ENCODE measurements at places on chromosomes 2 and 18.
A peak's percentile ranks its signal among the peaks of the same experiment; 100 is the strongest.

DNA sequence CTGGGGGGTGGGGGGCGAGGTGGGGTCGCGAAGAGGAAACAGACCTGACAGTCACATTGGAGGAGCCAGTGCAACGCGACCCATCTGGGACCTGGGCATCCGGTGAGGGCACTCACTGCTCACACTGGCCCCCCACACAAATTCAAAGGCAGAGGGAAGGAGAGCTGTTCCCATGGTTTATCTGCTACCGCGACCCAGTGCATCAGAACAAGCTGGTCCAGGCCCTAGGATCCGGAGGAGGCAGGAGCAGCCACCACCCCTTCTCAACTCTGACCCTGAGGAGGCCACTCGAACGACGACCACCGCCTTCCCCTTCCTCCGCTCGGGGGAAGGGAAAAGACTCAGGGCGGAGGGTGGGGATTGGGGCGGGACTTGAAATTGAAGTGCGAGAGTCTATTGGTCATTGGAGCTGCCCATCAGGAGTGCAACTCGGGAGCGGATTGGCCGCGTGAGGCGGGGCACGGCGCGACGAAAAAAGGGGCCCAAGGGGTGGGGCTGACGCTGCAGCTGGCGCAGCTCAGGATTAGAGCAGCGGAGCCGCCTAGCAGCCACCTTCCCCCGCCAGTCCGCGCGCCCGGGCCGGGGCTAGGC is at the start of gene CDK5R2:
Gene CDK5R2 (plus strand): TSS at position 526 of the 591 bp plus-strand sequence. CDS start 155 bp downstream, outside the sequence.
- peak; percentile 72 for DNase-seq

GRCh38 chr2:238160206-238161129 is 1.7 kb downstream of the ERFE start:
- no peak for DNase-seq

DNA sequence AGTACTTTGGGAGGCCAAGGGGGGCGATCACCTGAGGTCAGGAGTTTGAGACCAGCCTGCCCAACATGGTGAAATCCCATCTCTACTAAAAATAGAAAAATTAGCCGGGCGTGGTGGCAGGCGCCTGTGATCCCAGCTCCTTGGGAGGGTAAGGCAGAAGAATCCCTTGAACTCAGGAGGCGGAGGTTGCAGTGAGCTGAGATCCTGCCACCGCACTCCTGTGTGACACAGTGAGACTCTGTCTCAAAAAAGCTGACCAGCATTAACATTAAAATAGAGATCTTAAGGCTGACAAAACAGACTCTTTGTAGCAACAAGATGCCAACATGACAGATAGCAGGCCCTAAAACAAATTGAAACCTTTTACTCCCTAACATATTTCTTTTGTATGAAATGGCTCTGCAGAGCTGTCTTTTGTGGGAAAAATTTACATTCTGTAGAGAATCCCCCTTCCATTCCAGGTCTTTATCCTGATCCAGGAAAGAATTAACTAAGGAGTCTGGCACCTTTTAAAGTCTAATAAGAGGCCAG is 213.9 kb downstream of the RAB3GAP1 start:
- no peak for DNase-seq

DNA sequence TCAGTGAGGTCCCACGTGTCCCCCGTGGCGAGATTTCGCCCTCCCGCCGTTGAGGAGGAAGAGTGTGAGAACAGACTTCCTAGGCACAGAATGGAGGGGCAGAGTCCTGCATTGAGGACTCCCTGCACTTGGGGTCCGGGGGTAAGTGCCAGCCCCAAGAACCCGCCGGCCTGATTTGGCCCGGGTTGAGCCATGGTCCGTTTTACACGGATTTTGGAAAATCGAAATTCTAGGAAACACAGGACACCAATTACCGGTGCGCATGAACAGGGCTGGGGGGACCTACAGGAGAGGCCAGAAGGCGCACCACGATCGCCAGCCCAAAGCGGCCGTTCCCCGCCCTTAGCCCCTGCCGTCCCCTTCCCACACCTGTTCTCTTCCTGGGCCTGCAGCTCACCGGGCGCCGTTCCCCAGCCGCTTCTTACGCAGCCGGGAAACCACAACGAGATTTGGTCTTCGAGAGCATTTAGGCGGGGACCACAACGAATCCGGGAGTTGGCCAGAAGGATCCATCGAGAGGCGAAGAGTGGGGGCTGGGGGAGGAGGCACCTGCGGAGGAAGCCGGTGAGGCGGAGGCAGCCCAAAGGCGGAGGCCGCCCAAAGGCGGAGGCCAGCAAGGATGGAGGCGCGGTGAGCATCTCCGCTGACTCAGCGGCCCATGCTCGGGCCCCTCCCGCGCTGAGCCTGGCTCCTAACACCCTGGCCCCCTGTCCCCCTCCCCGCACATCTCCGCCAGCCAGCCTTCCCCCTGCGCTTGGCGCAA is 464 bp upstream of the TLX2 start:
- DNase-seq, result no peak

GRCh38 chr2:172865422-172865821 is 129.8 kb downstream of the RAPGEF4 start:
- no peak for DNase-seq

GRCh38 chr2:23375448-23375847 is 9.5 kb upstream of the KLHL29 start:
- no peak for DNase-seq

- no peak for DNase-seq
These were observed 19.5 kb upstream of the SOS1 start for GRCh38 chr2:39140322-39140847.

DNA sequence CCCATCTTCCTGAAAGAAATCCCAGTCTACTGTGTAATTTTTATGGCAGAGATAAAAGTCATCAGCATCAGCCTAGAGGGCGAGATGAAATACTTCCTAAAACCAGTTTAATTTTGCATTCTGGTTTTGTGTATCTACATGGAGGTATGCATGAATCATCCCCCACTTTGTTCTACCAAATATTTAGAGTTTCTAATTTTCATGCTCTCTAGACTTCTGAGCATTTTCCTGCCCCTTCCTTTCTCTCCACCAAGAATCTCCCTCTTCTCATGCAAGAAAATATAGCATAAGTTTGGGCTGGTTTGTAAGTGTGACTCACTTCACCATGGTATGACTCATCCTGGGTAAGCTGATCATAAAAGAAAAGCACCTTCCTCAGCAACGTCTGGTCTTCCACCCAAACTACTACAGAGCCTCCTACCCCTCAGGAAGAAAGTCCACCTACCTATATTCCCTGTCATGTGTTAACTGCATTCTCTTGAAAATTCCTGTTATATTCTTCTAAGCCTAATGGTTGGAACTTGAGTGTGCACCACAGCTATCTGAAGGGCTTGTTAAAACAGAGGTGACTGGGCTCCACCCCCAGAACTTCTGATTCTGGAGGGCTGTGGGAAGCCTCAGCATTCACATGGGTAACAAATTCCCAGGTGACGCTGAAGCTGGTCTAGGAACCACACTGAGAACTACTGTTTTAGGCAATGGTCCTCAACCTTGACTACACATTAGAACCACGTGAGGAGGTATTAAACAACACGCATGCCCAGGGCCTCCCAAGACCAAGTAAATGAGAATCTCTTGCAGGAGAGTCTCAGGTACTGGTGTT is 37.4 kb upstream of the RAPGEF4 start:
- peak; percentile 95 for DNase-seq
